Omental fat pad (tissue), 4 donors: ENCODE measurements at places on chromosomes 3 and 15. TPM values are rescaled to one million over a fixed set of nuclear protein-coding genes. Genes with fewer than 3 reads are reported as not detected.

Gene RASL12
- 4.6 TPM for total RNA-seq

DNA sequence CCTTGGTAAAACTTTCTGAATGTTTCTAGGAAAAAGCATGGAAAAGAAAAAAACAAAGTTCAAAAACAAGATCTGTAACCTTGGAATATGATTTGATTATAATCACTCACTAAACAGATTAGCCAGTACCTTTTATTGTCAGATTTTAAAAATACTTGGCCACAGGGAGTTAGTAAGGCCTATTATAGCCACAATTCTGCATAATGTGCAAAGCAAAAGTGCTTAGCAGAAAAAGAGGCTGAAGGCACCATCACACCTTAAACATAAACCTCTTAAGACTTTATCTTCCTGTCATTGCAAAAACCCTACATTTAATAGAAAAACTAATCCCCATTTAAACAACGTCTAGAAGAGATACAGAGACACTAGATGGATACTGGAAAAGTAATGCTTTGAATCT lies 41.8 kb downstream of the CHSY1 start:
- DNase-seq = no peak

Gene TGM4
- not detected for total RNA-seq

- no peak for DNase-seq
Measured at GRCh38 chr3:69240651-69241568, 118.5 kb upstream of the LMOD3 start.

Gene ZNF620
- 4.1 TPM for total RNA-seq

- no peak for DNase-seq
Measured at GRCh38 chr15:86892774-86893449, 813.2 kb downstream of the AGBL1 start.

- DNase-seq = no peak
Measured at GRCh38 chr3:55042591-55042990, 114.7 kb upstream of the LRTM1 start.

DNA sequence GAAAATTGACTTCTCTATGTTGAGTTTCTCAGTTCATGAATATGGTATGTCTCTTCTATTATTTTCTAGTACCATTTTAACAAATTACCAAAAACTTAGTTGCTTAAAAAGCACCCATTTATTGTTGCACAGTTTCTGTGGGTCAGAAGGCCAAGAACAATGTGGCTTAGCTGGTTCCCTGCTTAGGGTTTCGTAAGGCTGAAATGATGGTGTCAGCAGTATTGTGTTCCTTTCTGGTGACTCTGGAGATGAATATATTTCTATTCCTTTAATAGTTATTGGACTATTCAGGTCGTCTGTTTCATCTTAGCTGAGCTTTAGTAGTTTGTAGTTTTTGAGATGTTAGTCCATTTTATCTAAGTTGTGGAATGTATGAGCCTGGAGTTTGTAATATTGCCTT lies 44.9 kb downstream of the IL1RAP start:
- no peak for DNase-seq

- DNase-seq = no peak
Measured at GRCh38 chr3:180048103-180048502, 11.4 kb upstream of the PEX5L start.

DNA sequence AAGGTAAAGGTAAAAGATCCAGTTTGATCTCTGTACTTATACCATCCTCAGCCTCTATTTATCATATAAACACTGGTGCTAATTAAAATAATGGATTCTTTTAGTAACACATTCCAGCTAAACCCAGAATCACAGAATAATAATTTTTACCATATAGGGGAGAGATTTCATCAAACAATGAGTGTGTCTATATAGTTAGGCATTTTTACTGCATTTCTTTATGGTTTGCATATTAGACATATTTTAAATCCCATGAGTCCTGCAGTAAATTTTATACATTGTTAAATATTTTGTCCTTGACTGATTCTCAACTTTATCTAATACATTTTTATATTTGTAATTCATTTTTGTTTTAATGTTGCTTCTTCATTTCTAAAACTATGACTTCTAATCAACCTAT lies 323.7 kb upstream of the AGTR1 start:
- no peak for DNase-seq

DNA sequence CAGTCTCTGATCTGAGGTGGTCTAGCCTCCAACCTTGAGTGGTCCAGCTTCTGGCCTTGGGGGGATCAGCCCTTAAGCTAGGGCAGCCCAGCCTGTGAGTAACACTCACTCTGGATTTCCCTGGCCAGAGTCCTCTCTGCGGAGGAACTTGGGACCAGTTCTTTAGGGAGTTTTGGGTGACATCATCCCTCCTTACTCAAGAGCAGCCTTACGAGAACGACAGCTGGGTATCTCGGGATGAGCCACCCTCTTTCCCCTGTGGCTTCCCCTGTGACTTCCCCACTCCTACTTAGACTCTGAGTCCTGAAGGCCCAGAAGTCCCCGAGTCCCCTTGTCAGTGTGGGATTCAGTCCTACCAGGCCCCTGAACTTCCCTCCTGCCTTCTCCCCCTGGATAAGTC lies 10.2 kb upstream of the PLXND1 start:
- DNase-seq = no peak
